ENCODE measurements at places on chromosomes 6 and 20.

- DNase-seq = no peak
Observed at GRCh38 chr6:78505178-78505577, 362.2 kb upstream of the IRAK1BP1 start.

DNA sequence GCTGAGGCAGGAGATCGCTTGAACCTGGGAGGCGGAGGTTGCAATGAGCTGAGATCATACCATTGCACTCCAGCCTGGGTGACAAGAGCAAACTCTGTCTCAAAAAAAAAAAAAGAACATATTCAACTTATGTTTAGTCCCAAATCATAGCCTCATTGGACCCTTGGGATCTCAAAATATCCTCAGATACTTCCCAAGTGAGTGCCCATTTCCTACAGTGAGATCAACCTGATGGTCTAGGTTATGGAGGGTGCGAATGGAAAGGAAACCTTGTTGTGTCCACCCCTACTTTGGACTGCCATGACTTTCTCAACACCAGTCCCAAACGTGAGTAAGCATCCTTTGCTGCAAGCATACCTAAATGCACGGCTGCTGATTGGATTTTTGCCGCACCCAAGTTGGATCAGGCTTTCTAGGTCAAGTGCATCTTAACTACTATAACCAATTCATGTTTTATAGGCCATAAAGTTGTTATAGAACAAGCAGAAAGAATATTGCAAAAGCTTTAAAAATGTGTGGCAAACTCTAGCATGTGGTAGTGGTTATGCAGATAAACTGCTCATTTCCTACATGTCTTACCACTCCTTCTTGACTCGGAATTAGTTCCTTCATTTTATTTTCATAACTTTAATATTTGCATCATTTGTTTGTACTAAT lies 131.2 kb downstream of the PLEKHG1 start:
- DNase-seq = no peak

DNA sequence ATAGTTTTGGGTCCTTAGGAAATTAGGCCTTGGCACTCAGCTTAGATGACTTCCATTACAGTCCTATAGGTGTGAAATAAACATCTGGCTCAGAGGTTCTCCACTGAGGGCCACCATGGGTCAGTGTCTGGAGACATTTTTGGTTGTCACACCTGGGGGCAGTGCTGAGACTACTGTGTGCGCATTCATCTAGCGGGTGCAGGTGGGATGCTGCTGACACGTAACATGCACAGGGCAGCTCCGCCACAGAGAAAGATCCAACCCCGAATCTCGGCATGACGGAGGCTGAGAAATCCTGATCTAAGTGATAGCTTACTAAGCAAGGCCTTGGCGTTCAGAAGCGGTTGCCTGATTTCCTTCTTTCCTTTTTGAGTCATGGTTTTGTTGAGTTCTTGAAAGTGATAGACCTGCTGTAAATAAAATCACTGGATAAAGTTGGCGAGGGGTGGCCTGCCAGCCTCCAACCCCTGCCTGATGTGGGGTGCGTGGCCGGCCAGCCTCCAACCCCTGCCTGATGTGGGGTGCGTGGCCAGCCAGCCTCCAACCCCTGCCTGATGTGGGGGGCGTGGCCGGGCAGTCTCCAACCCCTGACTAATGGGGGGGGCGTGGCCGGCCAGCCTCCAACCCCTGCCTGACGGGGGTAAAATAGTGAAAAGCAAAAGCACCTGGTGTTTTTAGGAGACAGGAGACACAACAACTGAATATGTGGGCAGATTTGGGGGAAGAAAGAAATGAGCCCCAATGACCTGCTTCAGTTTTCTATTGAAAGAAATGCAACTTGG lies 158.1 kb downstream of the CDH26 start:
- peak; percentile 57 for DNase-seq

DNA sequence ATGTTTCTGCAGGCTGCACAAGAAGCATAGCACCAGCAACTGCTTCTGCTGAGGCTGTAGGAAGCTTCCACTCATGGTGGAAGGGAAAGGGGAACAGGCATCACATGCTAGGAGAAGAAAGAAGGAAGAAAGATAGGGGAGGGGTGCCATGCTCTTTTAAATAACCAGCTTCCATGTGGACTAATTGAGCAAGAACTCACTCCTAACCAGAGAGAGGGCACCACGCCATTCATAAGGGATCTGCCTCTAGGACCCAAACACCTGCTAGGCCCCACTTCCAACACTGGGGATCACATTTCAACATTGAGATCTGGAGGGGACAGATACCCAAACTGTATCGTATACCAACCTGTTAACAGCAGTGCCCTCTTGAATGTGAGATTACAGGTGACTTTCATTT lies 46.9 kb upstream of the ARMC2 start:
- peak; percentile 68 for DNase-seq

DNA sequence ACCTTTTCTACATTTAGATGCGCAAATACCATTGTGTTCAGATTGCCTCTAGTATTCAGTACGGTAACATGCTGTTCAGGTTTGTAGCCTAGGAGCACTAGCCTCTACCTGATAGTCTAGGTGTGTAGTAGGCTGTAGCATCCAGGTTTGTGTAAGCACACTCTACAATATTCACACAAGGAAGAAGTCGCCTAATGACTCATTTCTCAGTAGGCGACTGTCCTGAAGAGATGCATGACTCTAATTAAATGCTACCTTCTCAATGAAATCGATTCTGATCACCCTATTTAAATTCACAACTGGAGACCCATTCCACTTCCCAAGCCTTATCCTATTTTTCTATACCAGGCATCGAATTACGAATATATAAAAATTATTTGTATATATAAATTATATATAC lies 1.3 kb downstream of the MCUR1 start:
- DNase-seq = no peak

GRCh38 chr6:6033858-6034257 lies 27.1 kb upstream of the NRN1 start:
- no peak for DNase-seq

- peak; percentile 64 for DNase-seq
Observed at GRCh38 chr6:43913375-43914271, 143.6 kb downstream of the VEGFA start.

DNA sequence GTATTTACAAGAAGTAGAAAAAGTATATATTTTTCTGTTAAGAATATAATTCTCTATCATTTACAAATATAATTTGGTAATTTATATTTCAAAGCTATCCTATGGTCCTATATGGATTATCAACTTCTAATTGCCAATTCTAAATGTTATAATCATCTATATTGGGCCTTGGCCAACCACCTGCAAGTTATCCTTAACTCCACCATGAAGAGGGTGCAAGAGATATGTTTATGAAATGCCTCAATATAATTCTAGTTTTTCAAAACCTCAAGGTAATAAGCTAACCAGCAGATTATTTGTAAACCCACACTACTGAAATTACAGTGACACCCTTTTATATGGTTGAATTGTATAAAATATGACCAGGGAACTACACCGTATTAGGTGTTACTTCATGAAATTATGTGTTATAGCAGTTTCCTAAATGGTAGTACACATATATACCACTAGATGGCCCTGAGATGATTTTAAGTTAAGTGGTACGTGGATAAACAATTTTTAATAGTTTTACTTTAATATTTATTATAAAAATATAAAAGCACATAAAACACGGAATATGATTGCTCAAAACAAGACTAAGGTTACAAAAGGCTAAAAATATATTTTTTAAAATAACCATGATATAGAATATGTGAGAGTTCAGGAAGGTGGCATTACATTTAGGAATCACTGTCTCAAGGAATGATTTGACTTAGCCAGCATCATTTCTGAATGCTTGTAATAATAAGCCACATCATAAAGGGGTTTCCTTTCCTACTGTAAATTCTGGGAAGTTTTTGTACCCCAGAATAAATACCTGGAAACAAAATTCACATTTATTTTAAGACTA lies 9.8 kb upstream of the PNISR start:
- peak; percentile 64 for DNase-seq
